ENCODE measurements at places on chromosomes 11 and 22.

- DNase-seq, result no peak
Measured at GRCh38 chr11:33926671-33927552, 35.0 kb upstream of the LMO2 start.

DNA sequence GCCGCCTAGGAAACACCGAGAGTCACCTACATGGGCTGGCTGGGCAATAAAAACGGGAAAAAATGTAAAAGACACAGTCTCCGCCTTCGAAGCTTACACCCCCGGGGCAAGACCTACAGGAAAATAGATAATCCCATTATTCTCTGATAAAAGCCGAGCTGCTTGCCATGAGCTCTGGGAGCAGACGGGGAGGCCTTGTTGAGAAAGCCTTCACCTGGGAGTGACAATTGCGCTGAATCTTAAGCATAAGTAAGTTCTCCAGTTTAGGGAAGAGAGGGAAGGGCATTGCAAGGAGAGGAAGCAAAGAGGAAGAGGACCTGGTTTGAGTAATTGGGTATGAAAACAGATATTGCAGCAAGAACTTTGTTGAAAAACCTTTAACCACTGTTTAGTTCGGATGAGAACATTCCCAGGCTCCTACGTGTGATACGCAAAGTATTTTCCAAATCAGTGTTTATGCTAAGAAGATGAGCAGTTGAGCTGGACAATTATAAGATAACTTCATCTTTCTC, 813 bp upstream of the BTBD10 start:
- DNase-seq, result no peak

- DNase-seq, result no peak
Measured at GRCh38 chr11:100857236-100858005, 170.3 kb downstream of the ARHGAP42 start.

DNA sequence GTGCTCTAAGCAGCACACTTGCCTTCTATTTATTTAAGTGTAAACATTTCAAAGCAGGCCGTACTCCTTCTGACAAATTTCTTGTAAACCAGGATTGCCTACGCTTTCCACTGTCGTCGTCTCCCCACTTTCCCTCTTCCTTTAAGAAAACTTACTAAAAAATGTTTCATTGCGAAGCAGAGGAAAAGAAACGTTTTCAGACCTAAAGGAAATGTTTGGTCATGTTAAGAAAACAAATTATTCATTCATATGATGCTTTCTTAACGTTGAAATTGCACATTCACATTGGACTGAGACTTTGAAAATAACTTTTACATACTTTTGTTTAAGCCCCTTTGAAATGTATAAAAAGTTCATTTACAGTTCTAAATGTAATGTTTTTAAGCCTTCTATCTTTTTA, 106.0 kb downstream of the EMSY start:
- no peak for DNase-seq

DNA sequence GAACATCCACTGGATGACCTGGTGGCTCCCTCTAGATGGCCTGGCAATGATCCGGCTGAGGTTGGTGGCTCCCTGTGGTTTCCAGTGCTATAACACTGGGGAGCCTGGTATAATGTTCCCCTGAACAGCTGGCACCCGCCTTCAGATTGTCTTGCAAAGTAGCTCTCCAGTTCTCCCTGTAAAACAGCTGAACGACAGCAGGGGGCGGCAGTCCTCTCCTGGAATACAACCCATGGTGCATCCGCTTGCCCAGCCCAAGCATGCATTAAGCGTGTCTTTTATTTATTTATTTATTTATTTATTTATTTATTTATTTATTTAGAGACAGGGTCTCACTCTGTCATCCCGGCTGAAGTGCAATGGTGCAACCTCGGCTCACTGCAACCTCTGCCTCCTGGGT, 258.9 kb downstream of the BUD13 start:
- peak; percentile 50 for DNase-seq

- DNase-seq, result no peak
Measured at GRCh38 chr11:2178906-2179494, 7.4 kb upstream of the TH start.

GRCh38 chr11:1558775-1559110, 13.3 kb downstream of the DUSP8 start:
- no peak for DNase-seq

- DNase-seq, result no peak
Measured at GRCh38 chr22:49590381-49590780, 237.3 kb downstream of the BRD1 start.

DNA sequence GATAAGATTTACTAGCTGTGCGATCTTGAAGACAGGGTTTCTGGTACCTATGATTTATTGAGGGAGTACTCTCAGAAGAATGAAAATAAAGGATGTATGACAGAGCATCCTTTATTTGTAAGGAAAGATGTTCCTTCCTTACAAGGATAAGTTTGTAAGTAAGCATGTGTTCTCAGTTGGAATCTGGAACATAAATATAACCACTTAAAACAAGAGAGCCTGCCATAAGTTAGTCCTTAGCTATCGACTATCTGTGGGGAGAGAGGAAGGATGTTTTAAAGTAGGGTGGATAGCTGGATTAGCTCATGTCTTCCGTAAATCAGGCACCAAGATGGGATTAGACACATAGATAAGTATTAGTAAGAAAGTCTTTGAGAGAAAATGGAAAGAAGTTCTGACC, 192.6 kb upstream of the CARD18 start:
- DNase-seq, result no peak

- peak; percentile 33 for DNase-seq
Measured at GRCh38 chr11:62707277-62707861, at the start of the genes BSCL2 and GNG3. BSCL2 (minus strand) TSS chr11:62707424; CDS start chr11:62707195, 229 bp downstream. GNG3 (plus strand) TSS chr11:62707676; CDS start chr11:62708296, 620 bp downstream.

DNA sequence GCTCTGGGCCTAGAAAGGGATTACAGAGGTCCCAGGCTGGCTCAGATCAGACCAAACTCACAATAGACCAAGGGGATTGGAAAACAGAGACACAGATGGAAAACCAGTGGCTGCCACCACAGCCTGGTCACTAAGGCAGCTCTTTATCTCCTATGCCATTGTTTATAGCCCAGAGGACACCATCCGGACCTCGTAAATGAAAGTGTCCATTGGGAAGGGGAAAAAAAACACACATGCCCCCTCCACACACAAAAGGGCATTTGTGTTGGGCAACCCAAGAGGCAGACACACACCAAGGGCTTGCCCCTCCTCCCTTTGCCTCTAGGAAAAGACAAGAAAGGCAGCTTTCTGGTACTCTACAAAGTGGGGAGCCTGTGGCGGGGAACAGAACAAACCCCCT, 85.9 kb downstream of the GAB2 start:
- no peak for DNase-seq

GRCh38 chr11:27456140-27456794, 16.3 kb downstream of the LGR4 start:
- no peak for DNase-seq

DNA sequence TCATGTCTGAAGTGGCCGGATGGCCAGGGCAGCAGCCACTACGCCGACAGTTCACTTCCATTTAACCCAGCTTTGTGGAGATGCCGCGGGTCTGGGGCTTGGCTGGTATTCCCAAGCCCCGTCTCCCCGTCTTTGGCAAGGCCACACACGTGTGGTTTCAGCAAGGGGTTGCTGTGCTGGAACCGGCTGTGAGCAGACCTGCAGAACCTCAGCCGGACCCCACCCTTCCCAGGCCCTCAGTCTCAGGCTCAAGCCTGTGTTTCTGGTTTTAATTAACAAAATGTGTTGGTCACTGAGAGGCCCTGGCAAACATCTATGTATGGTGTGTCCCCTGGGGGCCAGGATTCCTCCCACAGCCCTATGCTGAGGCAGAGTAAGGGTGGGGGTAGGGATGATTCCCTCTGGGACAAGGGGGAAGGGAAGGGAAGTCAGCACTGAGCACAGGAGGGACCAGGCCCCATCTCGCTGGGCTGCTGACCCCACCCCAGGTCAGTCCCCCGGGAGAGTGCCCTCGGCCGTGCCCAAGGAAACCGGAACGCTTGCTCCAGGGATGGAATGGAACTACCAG, 9.3 kb downstream of the OSBPL5 start:
- no peak for DNase-seq

DNA sequence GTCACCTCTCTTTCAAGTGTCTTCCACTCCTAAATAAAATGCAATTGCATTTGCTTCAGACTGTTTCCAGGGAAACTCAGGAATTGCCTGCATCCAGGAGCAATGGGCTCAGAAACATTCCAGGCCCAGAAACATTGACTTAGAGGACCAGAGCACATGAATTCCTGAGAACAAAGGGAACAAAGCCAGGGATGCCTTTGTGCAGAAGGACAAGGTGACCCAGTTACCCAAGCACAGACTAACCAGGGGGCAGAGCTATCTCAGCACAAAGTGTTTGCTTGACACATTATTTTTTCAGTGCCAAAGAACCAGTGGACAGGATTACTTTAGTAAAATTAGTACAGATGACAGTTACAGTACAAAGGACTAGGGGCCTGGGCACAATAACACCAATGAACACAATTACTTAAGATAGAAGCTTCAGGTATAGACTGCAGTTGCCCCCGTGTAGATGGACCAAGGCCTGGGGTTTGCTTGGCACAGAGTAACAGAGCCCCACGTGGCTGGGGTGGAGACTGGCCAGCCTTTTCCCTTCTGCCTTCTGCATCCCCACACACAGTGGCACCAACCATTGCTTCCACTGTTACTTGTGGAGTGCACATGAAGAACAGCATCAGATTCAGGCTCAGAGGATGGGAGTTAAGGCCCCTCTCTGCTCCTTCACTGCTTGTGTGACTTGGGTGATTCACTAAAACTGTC, 500.8 kb downstream of the INSC start:
- DNase-seq, result no peak

- no peak for DNase-seq
Measured at GRCh38 chr11:103624708-103625623, 411.5 kb upstream of the DDI1 start.

DNA sequence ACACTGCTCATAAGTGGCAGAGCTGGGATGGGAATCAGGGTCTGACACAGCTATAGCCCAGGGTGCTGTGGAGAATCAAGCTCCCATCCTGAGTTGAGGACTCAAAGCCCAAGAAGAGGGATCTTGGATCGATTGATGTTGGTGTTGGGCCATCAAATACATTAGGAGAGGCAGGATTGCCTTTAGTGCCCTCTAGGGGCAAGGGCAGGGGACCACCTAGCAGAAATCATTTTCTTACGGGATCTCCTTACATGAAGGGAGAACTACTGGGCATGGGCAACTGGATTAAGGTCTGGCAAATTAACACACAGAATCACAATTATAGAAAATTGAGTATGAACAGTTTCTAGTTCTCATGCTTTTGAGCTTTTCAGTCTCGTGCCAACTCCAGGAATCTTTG, 24.9 kb upstream of the EMSY start:
- peak; percentile 16 for DNase-seq

GRCh38 chr11:15199693-15200092, 85.0 kb downstream of the INSC start:
- DNase-seq, result no peak

DNA sequence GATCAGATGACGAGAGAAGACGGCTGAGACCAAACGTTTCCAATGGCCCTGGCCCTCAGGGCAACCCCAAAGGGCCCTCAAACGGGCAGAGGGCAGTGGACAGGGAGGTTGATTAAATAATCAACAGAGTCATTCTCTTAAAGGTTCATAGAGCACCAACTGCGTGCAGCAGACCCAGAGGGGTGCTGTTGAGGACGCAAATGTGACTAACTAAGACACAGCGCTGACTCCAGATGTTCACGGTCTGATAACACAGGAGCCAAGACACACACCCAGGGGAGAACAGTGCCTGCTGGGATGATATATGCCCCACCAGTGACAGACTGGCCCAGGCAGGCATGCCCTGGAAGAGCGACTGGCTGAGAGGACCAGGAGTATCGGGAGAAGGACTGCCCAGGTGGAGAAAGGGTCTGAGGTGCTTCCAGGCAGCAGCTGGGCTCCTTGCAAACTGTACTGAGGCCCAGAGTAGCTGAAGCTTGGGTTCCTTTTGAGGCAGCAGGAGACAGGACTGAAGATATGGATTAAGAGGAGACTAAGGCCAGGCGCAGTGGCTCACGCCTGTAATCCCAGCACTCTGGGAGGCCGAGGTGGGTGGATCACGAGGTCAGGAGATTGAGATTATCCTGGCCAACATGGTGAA, 7.7 kb downstream of the VWCE start:
- no peak for DNase-seq

DNA sequence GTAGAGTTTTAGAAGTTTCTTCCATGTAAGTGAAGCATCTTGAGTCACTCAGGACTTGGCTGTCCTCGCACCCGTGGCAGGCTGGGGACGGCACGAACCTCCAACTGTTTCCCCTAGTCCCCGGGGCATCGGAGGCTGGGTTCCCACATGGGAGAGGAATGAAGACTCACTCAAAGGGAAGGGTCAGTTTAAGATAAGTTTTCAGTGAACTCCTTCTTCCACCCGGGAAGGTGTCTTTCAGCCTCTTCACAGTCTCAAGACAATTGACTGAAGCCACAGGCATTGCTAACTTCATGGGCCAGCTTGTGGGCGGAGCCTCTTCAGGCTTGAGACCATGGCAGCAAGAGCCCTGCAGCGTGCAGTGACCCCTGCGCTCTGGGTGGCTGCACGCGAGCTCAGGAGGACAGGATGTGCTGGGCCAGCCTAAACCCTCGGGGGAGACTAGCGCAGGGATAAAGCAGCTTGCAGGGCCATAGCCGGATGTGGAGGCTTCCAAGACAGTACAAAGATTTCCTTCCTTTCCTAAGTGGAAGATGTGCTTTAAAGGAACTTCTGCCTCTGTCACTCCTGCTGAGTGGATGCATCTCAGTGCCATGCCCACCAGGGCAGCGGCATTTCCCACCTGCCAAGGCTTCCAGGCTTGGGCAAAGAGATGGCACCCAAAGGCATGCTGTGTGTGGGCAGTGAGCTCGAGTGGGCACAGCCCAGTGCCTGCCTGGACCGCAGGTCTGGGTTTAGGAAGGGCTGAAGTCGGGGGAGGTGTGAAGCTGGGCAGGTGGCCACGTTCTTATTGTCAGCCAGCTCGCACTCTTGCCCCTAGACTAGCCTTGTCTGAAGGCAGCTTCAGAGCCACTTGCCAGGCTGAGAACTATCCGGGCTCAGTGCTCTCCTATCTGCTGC, 32.9 kb downstream of the PPIL2 start:
- no peak for DNase-seq

DNA sequence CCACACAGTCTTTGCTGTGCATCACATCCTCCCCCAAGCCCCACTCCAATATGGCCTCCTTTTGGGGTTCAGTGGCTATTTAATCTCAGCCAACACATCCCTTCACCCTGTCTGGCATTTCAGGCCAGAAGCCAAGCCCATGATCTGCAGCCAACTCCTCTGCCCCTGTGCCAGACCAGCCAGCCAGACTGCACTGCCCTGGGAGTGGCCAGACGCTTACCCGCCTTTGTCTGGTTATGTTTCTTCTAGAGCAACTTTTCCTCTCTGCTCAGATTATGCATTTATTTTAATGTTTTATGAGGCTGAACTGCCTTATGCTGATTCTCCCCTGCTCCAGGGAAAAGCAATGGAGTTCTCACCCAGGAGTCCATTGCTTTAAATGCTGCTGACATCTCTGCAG, 206.7 kb upstream of the TBCEL start:
- DNase-seq, result no peak

- no peak for DNase-seq
Measured at GRCh38 chr22:37940698-37941376, 12.6 kb downstream of the C22orf23 start.
